ENCODE measurements at places on chromosomes 1 and 21.

DNA sequence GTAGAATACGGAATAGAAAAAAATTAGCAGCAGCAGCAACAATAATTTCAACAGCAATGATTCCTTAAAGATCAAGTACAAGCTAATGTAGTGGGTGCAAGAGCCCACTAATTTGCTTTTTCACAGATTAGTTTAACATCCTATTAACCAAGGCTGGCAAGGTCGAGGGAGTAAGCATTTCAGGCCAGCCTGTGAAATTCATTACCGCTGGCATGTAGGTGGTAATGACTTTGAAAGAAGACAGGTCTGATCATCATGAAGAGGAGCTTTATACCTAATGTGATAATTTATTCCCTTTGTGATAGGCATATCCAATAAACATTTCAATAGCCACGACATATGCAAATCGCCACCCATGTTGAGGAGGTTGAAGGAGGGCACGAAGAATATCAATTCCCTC is 11.2 kb upstream of the PRDM15 start:
- no peak for DNase-seq

GRCh38 chr1:161176468-161177111 is 717 bp downstream of the B4GALT3 start:
- DNase-seq, result no peak

- no peak for DNase-seq
These were observed 28.9 kb downstream of the VANGL1 start for GRCh38 chr1:115670476-115671175.

DNA sequence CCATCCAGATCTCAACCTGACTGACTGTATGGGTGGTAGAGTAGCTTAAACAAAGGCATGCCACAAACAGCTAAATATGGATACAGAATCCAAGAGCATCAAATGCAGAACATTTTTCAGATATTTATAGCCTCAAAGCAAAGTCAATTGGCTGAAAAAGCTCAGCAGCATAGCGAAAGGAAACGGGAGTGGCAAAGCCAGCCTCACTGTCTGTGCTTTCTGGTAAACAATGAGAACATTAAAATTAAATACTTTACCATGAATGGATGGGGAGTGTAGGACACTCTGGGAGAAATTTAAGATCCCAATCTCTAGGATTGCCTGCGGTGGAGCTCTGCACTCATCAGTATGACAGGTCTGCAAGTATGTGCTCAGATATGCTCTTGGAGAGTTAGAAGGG is 4.4 kb downstream of the RASAL2 start:
- no peak for DNase-seq

GRCh38 chr1:184025242-184025675 is 12.3 kb downstream of the COLGALT2 start:
- no peak for DNase-seq

GRCh38 chr1:79501153-79501552 is 494.6 kb upstream of the ADGRL4 start:
- DNase-seq, result no peak
